ENCODE measurements at places on chromosomes 4 and X.

GRCh38 chr4:3523628-3524221 is 8.5 kb downstream of the LRPAP1 start:
- no peak for DNase-seq

DNA sequence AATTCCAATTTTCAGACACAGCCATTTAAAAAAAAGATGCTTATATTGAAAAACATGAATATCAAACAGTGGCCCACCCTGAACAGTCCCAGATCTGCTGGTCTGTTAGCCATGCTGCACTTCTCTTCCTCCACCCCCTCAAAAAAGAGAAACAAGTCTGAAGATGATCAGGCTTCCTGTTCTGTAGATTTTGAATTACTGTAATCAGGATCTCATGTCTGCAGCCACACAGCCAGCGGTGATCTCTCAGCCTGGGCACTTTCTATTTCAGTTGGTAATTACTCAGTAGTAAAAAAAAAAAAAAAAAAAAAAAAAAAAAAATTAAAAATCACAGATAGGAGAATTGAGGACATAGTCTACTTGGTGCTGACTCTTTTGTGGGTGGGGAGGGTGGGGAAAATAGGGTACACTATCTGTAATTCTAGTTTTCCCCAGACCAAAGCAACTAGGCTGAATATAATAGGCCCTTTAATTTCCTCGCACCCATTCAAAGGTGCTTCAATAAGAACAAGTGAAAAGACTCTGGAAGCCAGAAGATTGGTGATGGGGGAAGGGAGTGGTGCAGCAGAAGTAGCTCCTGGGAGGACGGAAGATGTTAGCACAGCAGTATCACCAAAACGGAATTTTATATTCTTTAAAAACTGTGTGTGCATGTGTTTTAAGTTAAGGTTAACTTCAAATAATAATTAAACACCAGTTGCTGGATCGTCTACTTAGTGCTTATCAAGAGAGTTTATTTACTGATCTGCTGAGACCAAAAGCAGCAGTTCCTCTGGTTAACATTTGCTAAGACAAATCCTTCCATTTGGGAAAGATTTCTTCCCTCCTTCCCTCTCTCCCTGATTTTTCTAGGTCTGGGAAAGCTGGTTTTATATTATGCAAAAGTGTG is 47.0 kb downstream of the SPRY1 start:
- no peak for DNase-seq

DNA sequence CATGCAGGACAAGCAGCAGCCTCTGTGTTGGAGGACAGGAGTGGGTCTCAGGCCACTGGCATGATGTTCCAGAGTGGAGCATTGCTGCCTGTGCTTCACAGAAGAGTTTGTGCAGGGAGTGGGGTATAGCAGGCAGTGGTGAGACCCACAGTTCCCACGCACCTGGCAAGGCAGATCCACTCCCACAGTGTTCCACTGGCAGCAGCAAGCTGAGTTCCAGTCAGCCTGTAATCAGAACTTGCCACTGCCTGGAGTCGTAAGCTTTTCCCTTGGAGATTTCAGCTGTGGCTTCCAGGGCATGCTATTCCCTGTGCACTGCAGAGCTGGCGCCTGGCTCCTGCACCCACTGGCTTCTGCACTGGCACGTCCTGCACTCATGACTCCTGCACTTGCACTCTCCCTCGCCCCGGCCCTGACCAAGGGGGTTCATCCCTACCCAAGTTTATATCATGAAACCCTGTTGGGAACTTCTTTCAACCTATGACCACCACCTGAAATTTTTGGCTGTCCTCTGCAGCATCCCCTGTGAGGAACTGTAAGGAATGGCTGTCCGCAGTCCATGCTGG is 1144.3 kb downstream of the RAPGEF2 start:
- DNase-seq, result no peak

DNA sequence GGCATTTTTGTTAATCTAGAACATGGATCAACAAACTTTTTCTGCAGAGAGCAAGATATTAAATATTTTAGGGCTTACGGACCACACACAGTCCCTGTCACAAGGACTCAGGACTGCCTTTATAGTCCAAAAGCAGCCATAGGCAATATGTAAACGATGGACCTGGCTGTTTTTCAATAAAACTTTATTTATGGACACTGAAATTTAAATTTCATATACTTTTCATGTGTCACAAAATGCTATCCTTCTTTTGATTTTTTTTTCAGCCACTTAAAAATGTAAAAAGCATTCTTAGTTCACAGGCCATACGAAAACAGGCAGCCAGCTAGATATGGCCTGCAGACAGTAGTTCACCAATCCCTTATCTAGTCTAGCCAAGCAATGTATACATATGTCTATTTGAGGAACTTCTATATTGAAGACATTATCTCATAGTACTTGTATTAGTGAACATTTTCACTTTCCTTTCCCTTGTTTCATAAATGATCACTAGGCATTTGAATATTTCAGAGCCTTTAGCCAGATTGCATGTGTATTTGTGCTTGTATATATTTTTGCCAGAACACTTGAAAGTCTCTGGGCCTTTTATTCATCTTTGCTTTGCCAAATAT is 350.9 kb downstream of the RPA4 start:
- no peak for DNase-seq

GRCh38 chrX:134365904-134366303 is 94.1 kb upstream of the HPRT1 start:
- DNase-seq, result no peak

DNA sequence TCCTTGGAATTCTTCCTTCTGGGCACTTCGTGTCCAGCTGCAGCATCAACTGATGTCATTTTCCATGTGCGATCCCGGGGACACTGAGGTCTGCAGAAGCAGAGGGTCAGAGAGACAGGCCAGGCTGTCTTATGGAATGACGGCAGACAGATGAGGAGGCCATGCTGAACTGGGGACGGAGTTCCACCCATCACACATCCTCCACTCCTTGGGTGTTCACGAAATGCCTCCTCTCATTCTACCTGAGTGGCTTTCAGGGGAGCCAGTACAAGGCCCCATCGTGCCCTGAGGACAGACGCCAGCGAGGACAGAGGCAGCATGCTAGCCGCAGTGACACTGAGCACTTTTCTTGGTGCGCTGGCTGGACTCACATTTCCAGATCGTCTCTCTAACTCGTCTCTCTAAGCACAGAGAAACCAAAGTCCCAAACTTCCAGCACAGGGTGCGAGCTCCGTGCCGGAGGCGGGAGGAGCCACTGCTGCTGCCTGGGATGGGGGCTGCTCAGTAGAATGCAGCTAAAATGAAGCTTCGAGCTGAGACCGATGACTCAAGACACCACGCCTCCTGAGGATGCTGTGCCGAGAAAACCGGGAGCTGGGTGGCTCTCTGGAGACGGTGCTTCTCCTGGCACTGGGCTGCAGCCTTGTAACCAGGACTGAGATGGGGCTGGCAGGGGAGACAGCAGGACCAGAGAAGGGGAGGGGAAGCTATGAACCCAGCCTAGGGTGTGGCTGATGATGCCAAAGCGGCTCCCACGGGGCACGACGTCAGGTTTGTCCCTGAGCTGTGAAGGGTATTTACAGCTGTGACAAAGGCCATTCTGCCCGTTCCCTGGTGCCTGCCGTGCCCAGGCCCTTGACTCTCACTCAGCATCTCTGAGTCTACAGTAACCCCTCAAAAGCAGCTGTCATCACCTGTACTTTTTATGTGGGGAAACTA is 8.2 kb downstream of the ABLIM2 start:
- peak; percentile 53 for DNase-seq

GRCh38 chr4:43113196-43113595 is 220.7 kb downstream of the GRXCR1 start:
- DNase-seq, result no peak

DNA sequence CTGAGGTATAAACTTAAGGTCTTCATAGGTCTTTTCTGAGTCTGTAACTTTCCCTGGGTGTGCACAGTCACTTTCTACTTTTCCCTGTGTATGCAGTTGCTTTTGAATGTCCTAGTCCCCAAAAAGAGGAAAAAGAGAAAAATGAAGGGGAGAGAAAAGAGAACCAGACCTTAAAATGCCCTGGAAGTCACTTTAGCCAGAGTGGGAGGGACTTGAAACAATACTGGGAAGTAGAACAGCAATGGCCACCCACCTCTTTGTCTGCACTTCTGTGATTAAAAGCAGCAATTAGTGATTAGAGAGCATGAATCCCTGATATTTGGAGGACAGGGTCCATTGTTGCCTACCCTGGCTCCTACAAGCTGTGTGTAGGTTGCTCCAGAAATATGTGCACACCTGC is 36.1 kb downstream of the ZCCHC13 start:
- no peak for DNase-seq

- peak; percentile 30 for DNase-seq
Observed at GRCh38 chr4:16450724-16451123, 224.5 kb upstream of the TAPT1 start.

All from AG20443 (cell line).